D341Med (cell line): ENCODE measurements at places on chromosomes 12 and 14.

DNA sequence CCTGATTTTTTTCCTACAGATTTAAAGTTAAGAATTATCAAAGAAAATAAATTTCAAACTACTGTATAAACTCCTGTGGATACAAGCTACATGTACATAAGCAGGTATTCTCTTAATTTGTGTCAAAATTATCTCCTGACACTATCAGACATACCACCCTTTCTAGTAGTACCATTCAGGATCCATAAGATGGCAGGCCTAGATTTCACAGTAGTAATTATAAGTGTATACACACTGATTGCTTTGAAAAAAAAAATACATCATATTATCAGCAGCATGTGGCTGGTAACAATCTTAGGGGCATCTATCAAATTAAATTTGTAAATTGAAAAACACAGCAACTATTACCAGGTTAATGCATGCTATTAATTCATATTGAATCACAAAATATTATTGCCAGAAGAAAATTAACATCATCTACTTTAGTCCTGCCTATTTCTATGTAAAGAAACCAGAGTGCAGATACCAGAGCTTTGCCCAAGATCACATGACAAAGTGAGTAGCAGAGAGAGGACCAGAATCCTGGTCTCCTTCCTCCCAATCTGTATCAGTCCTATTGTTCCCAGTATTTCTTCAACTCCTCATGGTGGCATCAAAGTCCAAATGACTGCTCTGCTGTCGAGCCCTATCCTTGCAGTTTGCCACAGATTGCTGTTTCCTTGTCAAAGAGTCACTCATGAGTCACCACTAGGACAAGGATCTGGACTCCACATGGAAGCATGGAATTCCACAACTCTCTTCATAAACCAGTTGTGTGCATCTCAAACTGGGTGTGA lies 27.7 kb upstream of the CALM1 start:
- DNase-seq = no peak

- no peak for DNase-seq
These were observed 235.5 kb upstream of the TBX3 start for GRCh38 chr12:114919479-114919878.

- DNase-seq = no peak
These were observed 634.2 kb downstream of the SLC16A7 start for GRCh38 chr12:60230056-60230455.

DNA sequence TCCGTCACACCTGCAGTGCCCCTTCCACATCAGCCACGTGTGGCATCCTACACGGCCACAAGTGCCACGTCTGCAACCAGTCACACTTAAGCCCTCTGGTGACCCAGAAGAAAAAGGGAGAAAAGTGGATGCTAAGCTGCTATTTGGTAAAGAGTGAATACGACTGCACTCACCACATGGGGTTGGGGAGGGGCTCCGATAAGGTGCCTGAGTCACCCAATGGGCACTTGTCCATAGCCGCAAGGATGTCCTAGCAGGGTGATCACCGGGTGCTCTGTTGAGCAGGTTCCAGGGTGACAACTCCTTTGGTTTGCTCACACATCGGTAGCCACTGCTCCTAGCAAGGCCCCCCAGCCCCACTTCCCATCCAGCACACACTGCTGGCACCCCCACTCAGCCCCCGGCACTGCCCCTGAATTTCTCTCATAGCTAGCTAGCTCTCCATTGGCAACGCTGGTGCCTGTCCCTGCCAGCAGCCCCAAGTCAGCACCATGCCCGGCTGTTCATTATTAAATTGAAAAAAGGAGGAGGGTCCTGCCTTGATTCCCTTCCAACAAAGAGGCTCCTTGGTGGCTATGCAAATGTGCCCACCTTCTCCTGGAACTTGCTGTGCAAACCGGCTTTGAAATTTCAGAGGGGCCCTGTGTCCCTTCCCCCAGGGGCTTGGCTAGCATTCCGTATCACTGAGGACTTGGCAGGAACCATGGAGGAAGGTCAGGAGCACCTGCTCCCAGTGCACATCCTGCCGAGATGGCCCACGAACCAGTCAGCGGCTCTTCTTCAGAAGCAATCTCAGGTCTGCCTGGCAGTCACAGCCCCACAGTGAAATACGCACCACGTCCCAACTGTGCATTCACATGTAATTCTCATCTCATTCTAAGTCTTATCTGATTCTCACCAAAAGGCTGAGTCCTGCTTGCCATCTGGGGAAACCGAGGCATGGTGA lies 227.7 kb upstream of the DIO3 start:
- DNase-seq = no peak

DNA sequence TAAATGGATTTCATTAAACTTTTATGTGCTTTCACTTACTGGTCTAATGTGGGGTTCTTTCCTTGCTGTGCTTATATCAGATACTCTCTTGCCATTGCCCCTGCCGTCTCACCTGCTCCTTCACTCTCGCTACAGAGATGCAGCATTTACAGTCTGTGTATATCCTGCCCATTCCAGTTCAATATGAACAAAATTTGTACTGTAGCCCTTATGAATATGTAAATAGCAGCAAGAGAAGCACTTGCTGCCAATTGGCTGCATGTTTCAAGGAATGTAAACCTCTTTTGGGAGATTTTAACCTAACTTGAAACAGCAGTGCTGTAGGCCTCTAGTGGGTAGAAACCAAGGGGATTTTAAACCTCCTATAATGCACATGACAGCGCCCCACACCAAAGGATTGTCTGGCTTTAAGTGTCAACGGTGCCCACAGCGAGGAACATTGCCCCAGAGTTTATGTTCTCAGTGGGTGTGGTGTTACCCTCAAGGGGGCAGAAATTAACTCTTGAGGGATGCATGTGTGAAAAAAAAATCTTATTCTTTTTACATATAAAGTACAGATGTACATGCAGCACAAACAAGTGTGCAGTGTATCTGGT lies 19.1 kb downstream of the PCNX1 start:
- no peak for DNase-seq

DNA sequence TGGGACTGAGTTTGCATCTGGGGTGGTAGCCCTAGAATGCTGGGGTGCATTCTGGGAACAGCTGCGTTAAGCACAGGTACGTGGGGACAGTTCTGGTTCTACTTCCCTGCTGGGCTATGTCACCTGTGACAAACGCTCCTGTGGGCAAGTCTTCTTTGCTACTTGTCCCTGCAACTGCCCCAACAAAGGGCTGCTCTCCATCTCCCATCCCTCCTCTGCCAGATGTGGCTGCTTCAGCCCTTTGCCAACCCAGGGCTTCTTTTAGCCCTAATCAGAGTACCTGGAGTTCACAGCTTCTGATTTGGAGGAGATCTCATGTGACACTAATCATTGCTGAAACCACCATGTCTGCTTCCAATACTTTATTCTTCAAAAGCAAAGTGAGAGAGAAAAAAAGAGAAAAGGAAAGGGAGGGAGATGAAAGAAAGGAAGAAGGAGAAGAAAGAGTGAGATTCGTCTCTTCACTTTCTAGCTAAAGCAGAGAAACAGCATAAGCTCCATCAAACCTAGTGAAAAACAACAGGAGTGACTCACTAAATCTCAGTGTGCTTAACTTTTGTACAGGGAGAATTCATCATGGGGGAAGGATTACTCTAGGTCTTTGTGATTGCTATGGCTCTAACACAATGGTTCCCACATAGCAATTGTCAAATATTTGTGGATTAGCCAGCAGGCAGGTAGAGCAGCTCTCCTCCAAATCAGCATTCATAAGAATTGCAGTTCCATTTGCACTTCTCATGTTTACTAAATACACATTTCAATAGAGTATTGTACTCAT lies 174.8 kb downstream of the LRIG3 start:
- no peak for DNase-seq

- DNase-seq = peak; percentile 82
These were observed 238.5 kb downstream of the CACNA1C start for GRCh38 chr12:2291182-2291832.

GRCh38 chr12:72273851-72274351 lies 1.7 kb downstream of the TRHDE start:
- peak; percentile 45 for DNase-seq

DNA sequence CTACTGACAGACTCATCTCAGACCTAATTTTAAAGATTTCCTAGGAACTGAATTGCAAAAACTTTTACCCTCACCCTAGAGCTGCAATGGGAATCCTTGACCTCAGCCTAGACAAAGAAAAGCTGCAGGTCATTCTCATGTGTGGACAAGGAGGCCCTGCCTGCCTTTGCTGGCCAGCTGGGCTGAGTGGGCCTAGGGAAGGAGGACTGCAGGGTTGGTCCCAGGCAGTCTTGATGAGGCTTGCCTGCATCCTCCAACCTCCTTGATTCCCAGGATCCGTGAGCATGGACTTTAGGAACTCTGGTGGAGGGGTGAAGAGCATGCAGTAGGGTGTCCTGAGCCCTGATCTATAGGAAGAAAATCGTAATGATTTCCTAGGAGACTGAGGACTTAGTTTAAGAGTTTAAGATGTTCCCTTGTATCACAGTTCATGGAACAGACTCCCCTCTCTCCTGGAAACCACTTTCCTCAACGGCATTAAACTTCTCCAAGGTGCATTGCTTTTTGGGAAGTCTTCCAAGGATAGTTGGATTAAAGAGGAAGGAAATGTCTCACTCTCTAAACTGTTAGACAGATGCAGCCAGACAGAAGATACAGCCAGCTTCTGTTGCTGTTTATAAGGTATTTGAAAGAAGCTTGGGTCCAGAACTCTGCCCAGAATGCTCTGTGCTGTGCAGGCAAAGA lies 55.4 kb upstream of the DDX11 start:
- DNase-seq = no peak

DNA sequence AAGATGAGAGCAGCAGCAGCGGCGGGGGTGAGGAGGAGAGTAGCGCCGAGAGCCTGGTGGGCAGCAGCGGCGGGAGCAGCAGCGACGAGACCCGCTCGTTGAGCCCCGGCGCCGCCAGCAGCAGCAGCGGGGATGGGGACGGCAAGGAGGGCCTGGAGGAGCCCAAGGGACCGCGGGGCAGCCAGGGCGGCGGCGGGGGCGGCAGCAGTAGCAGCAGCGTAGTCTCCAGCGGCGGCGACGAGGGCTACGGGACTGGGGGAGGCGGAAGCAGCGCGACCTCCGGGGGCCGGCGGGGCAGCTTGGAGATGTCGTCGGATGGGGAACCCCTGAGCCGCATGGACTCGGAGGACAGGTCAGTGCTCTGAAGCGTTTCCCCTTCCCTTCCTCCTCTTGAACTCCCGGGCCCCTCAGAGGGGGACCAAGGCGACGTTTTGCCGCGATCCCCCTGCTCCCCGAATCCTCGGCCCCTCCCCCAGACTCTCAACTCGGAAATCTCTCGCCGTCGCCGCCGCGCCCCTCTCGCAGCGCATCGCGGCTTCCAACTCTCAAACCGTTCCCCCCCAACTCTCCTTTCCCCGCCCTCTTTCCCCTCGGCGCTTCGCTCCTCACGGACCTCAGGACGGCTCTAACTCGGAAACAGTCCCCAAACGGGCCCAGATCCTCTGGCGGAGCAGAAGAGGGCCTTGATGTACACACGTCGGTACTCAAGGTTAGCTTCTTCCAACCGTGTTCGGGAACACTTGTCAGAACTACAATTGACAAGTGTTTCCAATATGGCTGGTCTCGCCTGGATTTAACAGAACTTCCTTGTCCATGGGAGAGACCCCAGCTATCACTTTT lies 947 bp downstream of the AEBP2 start:
- DNase-seq = peak; percentile 77

DNA sequence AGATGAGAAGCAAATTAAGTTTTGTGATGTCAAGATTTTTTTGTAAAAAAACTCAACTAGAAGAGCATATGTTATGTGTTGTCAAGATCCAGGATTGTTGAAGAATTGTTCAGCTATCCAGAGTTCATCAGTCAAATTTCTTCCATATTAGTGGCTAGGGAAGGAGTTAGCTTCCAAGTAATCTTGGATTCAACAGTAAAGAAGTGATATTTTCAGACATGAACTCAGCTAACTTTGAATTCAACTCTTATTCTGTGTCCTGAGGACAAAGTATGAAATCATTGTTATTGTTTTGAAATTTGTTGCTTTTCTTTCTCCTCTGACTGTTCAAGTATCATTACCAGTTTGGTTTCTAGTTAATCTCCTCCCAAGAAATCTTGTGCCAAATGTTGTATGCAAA lies 589.3 kb upstream of the NOVA1 start:
- DNase-seq = no peak

GRCh38 chr14:81169711-81170103 lies 51.1 kb downstream of the GTF2A1 start:
- peak; percentile 52 for DNase-seq

DNA sequence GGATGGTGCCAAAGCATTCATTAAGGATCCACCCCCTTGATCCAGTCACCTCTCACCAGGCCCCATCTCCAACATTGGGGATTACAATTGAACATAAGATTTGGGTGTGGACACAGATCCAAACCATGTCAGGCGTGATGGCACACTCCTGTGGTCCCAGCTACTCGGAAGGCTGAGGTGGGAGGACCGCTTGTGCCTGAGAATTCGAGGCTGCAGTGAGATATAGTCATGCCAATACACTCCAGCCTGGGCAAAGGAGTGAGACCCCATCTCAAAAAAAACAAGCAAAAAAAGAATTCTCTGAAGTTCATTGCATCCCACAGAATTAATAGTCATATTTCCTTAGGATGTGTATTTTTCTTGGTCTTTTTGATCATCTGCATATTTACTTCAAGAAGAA lies 34.9 kb downstream of the ZDHHC17 start:
- DNase-seq = no peak

GRCh38 chr12:1927051-1927680 lies 8.7 kb upstream of the CACNA2D4 start:
- DNase-seq = no peak

- DNase-seq = no peak
These were observed 750 bp downstream of the CS start for GRCh38 chr12:56299308-56299852.

DNA sequence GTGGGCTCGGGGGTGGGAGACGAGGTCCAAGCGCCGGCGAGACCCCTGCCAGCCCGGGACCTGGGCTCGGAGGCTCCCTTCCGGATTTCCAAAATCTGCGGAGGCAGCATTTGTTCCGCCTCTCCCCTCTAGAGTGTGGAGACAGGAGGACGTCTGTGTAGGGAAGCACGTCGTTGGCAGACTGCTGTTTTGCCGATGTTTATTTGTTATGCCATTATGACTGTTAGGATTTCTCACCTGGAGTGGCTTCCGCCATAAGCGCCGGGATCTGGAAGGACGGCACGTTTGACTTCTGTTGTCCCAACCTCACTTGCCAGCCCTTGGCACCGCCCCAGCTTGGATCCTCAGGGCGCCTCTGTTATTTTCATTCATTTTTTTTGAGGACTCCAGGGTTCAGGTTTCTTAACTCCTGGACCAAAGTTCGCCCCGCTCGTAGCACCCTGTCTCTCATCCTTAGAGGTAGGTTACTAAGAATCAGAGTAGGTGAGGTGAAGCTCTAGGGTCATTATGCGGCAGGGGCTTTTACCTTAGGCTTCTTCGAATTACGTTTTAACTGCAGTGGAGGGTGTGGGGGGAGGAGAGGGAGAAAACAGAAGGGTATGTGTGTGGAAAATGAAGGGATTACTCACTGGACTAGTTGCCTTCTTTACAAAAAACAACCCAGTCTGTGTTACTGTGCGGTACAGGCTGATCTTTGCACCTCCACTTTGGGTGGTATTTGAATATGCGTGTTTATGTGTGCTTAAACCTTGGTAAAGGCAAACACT lies 547 bp upstream of the PYGL start:
- DNase-seq = no peak

GRCh38 chr14:71466251-71466650 lies 466.0 kb upstream of the RGS6 start:
- DNase-seq = no peak

GRCh38 chr14:104218361-104219180 lies 80.2 kb downstream of the KIF26A start:
- peak; percentile 61 for DNase-seq
